ENCODE measurements at places on chromosomes 3 and 15.

DNA sequence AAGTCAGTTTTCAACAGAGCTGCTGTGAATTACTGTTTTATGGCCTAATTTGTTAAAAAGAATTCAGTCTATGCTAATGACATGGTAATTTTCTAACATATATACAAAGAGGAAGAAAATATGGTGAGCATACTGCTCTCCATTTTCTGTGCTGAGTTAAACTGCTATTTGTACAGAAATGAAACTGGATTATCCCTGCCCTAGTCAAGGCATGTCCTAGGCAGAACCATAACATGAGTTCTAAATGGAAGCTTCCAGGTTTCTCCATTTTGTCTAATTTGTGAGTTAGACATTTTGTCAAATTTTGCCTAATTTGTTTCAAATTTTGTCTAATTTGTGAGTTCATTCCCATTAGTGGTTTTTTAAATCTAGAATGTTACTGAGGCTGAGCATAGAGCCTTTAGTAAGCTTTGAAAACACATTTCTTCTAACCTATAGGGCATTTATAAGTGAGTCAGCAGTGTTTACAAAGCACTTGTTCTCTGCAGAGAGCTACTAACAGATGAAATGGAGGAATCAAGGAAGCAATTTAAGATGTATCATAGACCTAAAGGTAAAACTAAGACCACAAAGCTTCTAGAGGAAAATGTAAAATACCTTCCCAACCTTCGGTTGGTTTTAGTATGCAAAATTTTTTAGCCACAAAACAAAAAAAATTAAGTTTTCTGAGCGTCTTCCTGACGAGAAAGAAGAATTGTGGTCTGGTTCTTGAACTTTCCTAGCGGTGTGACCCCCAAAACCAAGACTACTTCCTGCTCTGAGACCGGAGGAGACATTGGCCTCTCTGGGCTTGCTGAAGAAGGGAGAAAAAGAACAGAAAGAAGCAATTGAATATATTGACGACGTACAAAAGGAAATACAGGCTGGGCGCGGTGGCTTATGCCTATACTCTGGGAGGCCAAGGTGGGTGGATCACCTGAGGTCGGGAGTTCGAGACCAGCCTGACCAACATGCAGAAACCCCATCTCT, 9.8 kb downstream of the P2RY14 start:
- no peak for DNase-seq

DNA sequence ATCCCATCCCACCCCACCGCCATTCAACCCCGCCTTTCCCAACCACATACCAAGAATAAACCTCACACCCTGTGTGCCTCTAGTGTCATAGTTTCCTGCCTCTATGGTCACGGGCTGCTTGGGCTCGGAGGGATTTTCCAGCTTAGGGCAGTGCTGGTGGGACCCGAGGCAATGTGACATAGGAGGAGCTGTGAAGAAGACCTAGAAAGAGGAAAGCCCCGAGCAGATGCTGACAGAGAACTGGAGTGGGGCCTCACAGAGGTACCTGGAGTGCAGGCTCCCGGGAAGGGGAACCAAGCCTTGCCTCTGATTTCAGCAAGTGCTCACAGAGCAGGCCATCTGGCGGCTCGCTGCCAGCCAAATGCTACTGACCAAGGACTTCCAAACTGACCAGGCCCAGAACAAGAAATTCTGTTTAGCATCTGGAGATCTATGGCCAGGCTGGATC, 27.5 kb downstream of the BHLHE40 start:
- peak; percentile 44 for DNase-seq

GRCh38 chr3:189300345-189300744, 128.6 kb downstream of the TPRG1 start:
- no peak for DNase-seq

DNA sequence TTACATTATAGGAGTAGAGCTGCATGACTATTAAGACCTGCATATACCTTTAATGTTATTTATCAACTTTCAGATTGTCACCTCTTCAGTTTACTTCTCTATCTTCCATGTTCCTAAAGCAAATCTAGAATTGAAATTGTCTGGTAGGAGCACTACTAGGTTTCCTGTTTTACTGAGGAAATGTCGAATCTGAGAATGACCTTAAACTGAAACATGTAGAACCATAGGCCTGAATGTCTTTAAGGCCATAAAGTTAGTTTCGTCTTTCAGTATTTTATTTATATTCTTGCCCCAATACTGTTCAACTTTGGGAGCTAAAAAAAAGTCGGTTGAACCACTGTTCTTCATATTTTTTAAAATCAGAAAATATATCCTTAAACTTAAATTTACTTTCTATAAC, 92.7 kb downstream of the IL1RAP start:
- no peak for DNase-seq
